Spleen (tissue), 13 donors: ENCODE measurements at places on chromosomes 13 and 19. TPM values are rescaled to one million over a fixed set of nuclear protein-coding genes. Genes with fewer than 3 reads are reported as not detected.

Gene VSIG10L
- 2.4 TPM for total RNA-seq

- H3K4me3 ChIP-seq = peak within 1 kb of the TSS; percentile 98
- H3K27me3 ChIP-seq = no peaks in the 10 kb centered on the region
- peaks cover 13% of the 10 kb centered on the region for H3K36me3 ChIP-seq
- DNase-seq = no peak
Observed at GRCh38 chr19:46601318-46602224, at the start of gene CALM3. CALM3 (plus strand) TSS chr19:46601330; CDS start chr19:46601435, 105 bp downstream.

DNA sequence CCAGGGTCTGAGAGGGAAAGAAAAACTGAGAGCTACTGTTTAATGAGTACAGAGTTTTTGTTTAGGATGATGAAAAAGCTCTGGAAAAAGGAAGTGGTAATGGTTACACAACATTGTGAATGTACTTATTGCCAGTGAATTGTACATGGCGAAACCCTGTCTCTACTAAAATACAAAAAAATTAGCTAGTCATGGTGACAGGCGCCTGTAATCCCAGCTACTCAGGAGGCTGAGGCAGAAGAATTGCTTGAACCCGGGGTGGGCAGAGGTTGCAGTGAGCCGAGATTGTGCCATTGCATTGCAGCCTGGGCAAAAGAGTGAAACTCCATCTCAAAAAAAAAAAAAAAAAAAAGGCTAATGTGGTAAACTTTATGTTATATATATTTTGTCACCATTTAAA lies 96.3 kb downstream of the VWA8 start:
- DNase-seq = no peak
- H3K27me3 ChIP-seq = no peaks in the 10 kb centered on the region
- H3K27ac ChIP-seq = peak overlapping the region; percentile 68
- no peak overlapping the region for H3K4me3 ChIP-seq
- peaks cover 7% of the 10 kb centered on the region for H3K4me1 ChIP-seq

DNA sequence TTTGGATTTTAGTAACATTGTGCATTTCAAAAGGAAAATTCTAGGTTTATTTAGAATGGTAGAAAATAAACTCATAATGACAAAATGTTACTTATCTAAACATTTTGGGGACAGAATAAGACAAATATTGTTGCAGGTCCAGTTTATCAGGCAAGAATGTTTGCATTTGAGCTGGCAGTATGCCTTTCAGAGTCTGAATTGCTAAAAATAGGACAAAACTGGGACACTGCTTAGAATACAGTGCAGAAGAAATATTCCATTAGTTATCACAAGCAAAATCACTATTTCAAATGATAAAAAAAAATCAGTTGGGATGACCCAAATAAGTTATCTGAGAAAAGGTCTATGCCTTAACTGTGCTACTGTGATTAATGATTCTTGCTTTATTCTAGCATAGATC lies 870.3 kb upstream of the MIR17HG start:
- no peak overlapping the region for H3K4me3 ChIP-seq
- no peak overlapping the region for H3K27ac ChIP-seq
- no peaks in the 10 kb centered on the region for H3K27me3 ChIP-seq
- DNase-seq = no peak
